ENCODE measurements at places on chromosomes 4 and X.

- DNase-seq = no peak
Measured at GRCh38 chr4:62360156-62360545, 1160.0 kb downstream of the ADGRL3 start.

- no peak for DNase-seq
Measured at GRCh38 chr4:71259911-71260331, 78.9 kb upstream of the SLC4A4 start.

- DNase-seq = no peak
Measured at GRCh38 chr4:184896868-184897715, 71.3 kb upstream of the ACSL1 start.

DNA sequence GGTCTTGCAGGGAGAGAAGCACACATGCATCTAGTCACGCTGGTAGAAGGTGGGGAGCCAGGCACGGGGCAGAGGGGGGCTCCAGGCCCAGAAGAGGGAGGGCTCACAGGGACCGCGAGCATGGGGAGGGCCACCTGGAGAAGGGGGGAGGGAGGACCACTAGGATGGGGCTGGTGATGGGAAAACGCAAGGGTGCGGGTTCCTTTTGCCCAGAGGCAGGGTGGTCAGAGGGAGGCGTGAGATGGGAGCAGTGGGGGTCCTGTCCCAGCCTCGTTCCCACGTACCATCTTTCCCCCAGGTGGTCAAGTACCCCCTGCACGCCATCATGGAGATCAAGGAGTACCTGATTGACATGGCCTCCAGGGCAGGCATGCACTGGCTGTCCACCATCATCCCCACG is 30.7 kb downstream of the WFS1 start:
- no peak for DNase-seq

DNA sequence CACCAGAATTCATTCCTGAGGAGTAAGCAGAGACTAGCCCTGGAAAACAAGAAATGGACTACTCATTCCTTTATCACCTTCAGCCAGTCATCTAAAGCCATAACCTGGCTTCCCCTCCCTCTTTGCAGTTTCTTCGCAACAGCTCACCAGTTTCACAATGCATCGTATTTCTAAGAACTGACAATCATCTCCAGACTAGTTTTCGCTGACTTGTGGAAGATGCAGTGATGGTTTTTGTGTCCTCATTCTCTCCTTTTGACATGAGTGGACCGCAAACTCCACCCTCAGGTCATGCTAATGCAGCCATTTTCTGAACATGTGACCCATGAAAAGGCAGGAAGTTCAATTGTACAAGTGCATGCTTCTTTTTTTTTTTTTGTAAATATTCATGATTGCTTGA is 1203.5 kb downstream of the PCDH7 start:
- no peak for DNase-seq

DNA sequence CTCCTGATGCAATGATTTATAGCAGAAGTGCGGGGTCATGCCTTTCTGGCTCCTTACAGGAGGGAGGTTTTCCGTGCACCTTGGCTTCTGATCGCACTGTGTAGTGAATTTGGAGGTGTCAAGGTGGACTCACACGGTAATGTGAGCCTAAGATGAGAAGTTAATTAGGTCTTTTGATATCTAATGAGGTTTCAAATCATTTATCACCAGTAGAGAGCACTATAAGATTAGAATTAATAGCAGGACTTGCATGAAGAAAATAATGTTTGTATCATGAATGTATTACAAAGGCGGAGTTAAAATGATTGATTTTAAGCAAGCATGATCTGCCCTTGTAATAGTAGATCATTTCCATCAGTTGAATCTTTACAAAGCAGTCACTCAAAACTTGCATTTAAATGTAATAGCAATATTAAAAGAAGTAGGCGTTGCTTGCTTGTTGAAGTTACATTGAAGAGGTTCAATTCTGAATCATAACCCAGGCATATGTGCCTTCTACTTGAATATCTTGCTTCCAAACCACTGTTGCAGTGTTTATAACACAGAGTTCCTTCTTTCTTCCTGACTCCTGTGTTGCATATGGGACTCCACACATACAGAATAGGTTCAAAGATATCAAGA is 152.1 kb downstream of the FMR1NB start:
- DNase-seq = peak; percentile 88

DNA sequence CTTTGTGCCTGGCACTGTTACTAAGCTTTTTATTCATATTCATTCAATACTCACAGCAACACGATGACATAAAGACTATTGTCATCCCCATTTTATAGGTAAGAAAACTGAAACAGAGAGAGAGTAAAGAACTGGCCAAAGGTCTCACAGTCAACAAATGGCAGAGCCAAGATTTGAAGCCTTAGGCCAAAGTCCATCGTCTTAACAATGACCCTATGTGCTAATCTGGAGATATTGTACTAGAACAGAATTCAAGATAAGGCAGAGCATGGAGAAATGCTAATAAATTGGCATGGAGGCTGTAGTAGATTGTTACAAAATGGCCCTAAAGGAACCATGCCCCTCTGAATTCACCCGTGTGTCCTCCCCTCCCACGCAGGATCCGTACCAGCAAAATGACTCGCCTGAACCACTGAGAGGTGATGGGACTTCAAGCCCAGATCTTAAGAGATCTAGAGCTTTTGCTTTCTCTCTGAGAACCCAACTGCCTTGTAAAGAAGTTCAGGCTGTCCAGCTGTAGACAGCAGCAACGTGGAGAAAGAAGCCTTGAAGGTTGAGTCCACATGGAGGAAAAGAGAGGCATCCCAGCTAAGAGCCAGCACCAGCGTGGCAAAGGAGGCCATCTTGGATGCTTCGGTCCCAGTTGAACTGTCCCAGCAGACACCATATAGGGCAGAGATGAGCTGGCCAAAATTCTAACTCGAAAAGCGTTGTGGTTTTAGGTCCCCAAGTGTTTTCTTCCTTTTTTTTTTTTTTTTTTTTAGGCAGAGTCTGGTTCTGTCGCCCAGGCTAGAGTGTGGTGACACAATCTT is 52.8 kb upstream of the RBM47 start:
- no peak for DNase-seq

- no peak for DNase-seq
Measured at GRCh38 chrX:16466640-16467432, 183.1 kb upstream of the S100G start.

Data from Karpas-422 (cell line).